ENCODE measurements at places on chromosomes 5 and 9. TPM values are rescaled to one million over a fixed set of nuclear protein-coding genes. Genes with fewer than 3 reads are reported as not detected.

The SHISAL2B gene
- not detected for total RNA-seq

The CCL27 gene
- total RNA-seq: not detected

The LRSAM1 gene
- 15.6 TPM for total RNA-seq

The ZNF879 gene
- 1.8 TPM for total RNA-seq

The PCDHGB2 gene
- total RNA-seq: 0.47 TPM

The PCDHB10 gene
- total RNA-seq: 0.17 TPM

The TMEM171 gene
- 121 TPM for total RNA-seq

The INVS gene
- total RNA-seq: 12.1 TPM

The SNCB gene
- total RNA-seq: not detected

The TRPM6 gene
- total RNA-seq: 15.1 TPM

The TLX3 gene
- not detected for total RNA-seq

The ROR2 gene
- total RNA-seq: 9.1 TPM

The PIGO gene
- total RNA-seq: 27.6 TPM

The HRH2 gene
- 0.82 TPM for total RNA-seq

The FBLL1 gene
- not detected for total RNA-seq

The AHRR gene
- total RNA-seq: 1.9 TPM

Data from colonic mucosa (tissue), 4 donors.